ENCODE measurements at places on chromosomes 3 and 15.
A peak's percentile ranks its signal among the peaks of the same experiment; 100 is the strongest.

GRCh38 chr3:157695586-157695985 is 192.4 kb upstream of the VEPH1 start:
- DNase-seq, result no peak

DNA sequence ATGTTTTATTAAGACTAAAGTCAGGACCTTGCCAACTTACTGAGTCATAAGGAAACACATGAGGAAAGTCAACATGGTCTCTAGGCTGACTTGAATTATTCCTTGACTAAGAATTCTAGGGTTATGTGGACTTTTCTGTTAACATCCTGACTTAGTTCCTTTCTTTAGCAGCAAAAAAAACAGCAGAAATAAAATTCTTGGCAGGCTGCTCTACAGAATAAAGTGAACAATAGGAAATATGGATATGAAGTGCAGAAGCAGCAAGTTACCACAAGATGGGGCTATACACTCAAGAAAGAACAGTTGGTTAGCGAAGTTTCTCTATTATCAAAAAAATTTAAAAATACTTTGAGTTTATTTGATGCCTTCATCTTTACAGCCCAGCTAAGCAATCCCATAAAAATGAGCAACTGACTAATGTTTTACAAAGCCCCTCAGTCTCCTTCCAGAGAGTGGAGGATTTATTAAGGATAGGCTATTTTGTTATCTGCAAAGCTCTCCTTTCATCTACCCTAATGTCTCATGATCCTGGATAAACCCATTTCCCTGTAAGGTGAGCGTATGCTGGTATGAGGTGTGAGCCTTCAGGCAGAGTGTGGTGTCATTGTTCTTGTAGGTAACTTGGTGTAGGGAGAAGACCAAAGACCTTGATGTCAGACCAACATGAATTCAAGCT is 23.1 kb upstream of the MCCC1 start:
- DNase-seq, result peak; percentile 75

DNA sequence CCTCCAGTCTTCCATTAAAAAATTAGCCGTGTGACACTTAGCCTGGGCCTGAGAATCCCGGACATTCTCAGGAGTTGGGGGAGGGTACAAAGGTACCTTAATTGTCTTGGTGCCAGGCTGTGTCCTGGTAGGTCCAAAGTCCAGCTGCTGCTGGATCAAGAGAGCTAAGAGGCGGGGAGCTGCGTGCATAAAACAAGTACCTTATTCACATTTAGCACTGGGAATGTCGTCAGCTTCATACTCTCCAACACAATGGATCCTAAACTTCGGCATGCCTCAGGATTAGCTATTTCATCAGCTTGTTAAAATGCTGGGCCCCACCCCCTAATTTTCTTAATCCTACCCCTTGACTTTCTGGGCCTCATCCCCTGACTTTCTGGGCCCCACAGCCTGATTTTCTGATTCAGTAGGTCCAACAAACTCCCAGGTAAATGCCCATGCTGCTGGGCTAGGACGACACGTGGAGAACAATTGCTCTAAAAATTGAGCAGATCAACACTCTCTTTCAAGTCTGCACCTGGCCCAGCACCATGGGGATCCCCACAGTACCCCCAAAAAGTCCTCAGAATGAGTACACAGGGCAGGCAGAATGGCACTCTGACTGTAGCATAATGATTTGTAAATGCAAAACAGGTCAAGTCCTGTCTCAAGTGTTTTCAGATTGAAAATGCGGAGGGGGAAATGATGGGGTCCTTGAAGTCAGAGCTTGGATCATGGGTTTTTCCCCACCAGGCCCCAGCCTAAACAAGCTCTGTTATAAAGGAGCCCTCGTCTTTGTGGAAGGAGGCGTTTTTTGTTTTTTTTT is 5.6 kb upstream of the AEN start:
- no peak for DNase-seq

GRCh38 chr3:114804099-114804498 is 343.0 kb downstream of the ZBTB20 start:
- no peak for DNase-seq

DNA sequence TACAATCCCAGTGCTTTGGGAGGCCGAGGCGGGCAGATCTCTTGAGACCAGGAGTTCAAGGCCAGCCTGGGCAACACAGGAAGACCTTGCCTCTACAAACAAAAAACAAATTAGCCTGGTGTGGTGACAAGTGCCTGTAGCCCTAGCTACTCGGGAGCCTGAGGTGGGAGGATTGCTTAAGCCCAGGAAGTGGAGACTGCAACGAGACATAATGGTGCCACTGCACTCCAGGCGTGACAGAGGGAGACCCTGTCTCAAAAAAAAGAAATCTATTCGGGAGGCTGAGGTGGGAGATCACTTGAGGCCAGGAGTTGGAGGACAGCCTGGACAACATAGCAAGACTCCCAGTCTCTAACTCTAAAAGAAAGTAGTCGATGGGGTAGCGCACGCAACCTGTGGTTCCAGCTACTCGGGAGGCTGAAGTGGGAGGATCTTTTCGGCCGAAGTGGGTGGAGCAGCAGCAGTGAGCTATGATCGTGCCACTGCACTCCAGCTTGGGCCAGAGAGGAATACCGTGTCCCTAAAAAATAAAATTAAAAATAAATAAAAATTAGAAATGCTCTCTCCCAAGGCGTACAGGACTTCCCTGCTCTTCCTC is 775 bp downstream of the C3orf33 start:
- DNase-seq, result no peak
